ENCODE measurements at places on chromosomes 11 and 22.
A peak's percentile ranks its signal among the peaks of the same experiment; 100 is the strongest.

GRCh38 chr11:587978-588380 is 11.7 kb downstream of the PHRF1 start:
- peak; percentile 67 for DNase-seq

- DNase-seq: no peak
These were observed 191.7 kb downstream of the TBC1D22A start for GRCh38 chr22:46953968-46954765.

DNA sequence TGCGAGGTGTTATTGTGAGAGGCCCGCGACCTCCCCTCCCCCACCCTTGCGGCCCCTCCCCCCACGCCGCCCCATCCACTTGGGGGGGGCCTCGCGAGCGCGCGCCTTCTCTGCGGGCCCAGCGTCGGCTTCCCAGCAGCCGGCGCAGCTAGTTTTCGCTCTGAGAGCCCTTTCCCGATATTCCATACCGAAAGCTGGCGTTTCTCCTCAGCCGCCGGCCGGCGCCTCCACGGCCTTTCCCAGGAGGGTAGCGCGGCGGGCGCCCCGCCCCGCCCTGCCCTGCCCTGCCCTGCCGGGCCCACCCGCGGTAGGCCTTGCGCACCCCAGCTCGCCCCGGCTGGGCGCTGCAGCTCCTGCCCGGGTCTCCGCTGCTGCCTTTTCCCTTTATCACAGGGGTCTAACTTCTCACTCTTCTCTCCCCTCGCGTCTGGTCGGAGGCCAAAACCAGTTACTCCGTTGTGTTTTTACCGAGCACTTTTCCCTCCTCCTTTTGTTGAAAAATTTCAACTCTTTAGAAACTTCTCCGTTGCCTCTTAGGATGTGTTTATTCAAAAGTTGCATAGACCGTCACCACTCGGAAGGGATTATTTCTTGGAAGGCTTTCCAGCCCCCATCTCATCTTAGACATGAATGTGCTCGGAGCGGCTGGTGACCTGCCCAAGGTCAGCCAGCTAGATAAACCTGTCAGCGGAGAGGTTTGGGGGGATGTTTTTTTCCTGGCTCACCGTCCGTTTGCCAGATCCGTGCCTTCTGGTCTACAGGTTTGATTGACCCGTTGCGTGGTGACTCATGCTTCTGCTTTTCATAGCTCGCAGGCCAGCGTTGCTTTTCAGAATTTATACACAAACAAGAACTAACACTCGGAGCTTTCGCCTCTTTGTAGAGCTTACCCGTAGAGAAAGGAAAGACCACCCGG is 648 bp downstream of the PAFAH1B2 start:
- peak; percentile 54 for DNase-seq

DNA sequence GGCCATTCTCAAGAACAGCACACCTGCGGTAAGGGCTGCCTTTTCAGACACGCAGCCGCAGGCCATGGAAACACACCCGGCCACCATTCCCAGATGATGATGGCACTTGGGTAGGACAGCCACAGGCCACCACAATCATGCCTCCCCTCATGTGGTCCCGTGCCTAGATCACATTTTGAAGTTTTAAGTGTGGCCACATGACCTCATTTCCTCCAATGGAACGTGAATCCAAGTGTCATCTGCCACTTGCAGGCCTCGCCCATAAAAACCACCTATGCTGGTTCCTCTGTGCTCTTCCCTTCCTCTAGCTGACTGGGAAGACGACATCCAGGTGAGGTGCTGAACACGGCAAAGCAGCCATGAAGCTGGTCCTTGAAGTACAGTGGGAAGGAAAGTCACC is 44.6 kb upstream of the SLC25A1 start:
- no peak for DNase-seq

DNA sequence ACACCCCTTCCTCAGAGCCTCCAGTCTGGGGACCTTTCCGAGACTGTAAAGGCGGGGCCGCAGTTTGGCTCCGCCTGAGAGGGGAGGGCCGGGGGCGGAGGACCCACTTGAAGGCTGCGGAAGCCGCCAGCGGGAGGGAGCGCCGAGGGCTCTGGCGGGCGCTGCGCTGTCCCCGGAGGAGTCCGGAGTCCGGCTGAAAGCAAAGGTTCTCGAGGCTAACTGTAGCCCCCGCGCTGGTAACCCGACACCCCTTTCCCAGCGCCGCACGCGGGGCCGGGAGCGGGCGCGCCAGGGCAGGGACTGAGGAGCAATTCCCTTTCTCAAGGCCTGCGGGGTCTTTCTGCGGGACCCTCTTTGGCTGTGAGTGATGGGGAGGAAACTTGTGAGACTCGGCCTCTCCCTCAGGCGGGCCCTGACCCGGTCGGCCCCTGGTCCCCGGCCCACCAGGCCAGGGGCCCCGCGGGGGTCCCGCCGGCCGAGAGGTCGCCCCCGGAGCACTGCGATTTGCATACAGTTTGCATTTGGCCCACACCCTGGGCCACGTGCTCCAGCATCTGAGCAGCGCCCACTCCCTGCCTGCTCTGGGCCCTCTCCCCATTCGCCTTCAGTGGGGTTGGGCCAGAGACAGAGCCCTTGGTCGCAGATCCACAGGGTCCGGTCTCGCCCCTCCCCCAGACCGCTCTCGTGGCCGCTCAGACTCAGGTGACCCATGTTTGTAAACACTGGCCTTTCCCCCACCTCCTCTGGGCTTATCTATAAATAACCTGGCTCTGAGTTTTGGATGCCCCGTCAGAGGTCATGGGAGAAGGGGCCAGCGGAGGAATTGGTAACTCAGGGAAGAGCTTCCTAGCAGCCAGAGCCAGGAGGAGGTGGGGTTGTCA is 519 bp upstream of the ART5 start:
- peak; percentile 82 for DNase-seq

- DNase-seq: no peak
These were observed 3.6 kb downstream of the PRDX5 start for GRCh38 chr11:64321533-64321932.

DNA sequence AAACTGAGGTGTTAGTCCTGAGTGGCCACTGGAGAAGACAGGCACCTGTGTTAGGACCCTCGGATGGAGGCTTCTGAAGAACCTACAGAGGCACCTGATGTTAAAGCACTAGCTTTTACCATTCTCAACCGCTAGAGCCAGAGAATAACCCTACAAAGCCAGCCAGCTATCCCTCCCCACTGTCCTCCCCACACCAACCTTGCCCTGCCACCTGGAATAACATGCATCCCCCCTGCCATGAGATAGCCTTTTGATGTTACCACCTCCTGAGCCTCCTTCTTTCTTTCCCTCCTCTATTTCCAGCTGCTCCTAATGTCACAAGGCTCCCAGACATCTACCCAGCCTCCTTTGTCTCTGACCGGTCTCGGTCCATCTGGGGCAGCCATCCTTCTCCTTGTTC is 28.1 kb downstream of the COMMD9 start:
- no peak for DNase-seq

DNA sequence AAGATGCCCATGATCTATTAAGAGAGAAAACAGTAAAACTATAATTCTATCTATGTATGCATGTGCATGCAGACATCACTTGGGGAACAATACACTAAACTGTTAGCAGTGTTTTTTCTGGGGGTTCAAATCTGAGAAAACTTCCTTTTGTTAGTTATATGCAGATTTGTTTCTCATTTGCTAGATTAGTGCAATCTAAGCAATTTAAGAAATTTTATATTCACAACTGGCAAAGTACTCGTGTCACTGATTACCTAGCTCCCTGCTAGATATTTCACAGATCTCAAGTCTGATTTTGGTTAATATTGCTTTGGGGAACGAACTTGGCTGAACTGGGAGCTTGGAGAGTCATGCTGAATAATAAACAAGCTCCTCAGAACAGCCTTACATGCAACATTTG is 14.9 kb upstream of the OSBP start:
- DNase-seq: no peak

DNA sequence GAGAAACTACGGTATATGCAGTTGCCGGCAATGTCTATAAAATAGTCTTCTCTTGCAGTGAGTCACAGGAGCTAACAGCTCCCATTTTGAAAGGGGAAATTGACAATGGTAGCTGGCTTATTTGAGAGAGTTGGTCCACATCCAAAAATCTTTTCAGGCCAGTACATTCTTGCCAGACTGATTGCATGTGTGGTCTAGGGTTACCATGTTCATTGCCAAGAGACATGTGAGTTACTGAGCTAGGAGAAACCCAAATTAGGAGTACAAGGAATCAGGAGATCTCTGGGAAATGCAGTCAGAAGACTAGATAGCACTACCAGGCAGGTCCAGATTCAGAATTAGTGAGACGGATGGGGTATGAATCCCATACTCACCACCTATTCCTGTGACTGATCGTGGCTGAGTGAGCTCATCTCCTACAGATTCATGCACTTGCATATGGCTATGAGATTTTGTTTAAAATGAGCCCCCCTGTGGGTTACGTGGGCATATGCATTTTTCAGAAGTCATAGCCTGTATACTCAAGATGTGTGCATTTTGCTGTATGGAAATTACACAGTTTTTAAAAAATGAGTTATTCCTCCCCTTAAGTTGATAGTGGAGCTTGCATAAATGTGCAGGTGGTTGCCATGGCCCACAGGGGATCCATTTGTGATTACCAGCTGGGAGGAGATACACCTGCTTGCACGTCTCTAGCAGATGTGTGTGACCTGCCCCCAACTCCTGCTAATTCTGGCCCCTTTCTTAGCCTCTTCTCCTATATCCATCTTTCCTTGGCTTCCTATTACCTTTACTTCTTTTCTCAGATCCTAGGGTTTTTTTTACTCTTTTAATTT is 102.7 kb downstream of the COMMD9 start:
- no peak for DNase-seq

GRCh38 chr22:46829117-46829891 is 66.9 kb downstream of the TBC1D22A start:
- DNase-seq: no peak

- DNase-seq: no peak
These were observed 113.8 kb upstream of the SORL1-AS1 start for GRCh38 chr11:121566279-121567168.

DNA sequence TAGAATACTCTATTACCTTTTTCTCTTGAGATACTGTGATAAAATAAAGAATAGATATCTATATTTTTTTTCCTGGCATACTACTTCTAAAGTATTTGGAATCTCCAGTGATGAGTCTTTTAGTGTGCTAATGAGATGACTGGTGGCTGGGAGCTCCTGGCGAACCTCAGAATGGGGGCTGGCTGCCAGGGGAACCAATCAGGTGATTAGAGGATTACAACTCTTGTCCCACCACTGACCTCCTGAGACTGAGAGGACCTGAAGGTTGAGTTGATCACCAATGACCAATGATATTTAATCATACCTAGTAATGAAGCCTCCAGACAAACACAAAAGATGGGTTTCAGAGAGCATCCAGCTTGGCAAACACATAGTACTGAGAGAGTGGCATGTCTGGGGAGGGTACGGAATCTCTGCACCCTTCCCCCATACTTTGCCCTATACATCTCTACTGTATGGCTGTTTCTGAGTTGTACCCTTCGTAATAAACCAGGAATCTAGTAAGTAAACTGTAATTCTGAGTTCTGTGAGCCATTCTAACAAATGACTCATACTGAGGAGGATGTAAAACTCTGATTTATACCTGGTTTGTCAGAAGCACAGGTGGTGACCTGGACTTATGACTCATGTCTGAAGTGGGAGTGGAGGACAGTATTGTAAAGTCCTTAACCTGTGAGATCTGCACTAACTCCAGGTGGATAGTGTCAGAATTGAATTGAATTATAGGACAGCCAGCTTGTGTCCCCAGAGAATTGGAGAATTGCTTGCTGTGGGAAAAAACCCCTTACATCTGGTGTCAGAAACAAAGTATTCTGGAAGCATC is 325.3 kb upstream of the LRRC4C start:
- DNase-seq: no peak

- no peak for DNase-seq
These were observed 254.0 kb upstream of the NARS2 start for GRCh38 chr11:78828676-78829075.

DNA sequence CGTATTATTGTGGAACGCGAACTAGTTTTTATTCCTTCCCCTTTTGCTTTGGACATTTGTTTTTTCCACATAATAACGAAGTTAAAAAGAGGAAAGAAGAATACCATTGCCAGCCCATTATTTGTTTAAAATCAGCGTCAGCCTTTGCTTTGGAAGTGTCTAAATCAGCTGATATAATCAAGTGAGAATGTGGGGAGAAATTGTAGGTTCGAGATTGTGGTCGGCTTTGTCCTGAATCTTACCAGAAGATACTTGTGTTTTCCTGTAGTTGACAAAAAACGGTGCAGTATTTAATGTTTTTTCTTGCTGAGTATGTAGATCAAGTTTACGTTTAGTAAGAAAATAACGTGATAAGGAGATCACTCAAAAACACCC is 935 bp downstream of the ZNF143 start:
- DNase-seq: no peak

DNA sequence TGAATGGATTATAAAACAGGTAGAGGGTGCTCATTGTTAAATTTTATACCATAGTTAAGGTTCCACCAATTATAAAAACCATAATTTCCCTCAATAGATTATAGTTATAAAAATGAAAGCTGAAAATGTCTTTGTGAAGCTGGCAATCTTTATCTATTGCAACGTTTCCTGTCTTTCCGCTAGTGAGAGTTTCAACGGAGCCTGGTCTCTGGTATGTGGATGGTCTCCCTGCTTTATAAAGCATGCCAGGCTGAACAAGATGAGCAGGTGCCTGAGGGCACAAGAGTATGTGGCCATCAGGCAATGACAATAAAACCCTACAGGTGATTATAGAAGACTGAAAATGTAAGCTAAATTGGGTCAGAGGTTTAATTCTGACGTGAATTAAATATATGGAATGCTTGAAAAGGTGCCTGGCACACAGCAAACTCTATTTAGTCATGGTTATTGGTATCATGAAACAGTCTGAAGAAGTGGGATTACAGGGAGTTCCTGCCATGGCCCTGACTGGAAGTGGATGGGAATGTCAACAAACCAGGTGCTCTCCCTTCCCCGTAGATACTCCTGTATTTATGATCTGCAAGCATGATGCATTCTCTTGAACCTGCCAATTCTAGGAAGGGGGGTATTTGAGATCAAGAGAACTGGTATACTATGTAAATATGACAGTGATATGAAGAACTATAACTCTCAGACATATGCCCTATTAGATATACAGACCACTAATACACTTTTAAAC is 115.7 kb downstream of the ENTHD1 start:
- no peak for DNase-seq

DNA sequence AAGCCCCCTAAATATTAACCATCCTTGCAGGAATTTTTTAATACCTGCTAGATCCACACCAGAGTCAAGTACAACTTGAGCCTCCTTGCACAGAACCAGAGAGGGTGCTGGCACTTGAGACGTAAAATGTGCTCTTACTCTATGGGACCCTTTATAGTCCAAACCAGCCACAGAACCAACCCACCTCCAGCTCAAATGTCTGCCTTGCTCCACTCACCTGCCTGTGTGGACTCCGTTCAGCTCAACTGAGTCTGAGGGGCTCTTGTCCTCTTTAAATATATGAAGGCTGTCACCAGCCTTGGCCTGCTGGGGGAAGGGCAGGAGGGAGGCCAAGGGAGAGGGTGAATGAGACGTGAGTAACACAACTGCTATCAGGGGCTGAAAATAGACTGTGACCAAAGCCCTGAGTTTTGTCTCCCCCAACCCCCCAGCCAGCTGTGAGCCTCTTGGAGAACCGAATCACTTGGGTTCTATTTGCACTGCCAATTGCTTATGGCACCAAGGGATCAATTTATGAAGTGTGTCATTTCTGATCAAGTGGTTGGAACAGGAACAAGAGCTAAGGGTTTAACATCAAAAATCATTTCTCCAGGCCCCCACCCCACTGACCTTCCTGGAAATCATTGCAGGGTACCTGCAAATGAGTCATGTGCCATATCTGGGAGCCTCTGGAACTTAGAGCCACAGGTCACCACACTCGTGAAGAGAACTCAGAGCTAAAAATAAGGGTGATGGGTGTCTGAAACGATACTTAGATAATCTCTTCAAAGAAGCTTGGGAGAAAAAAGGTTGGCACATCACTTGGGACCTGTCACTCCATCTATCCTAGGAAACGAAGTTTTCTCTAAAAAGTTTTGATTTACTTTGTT is at the start of gene CSRP3:
Gene CSRP3, minus strand, starts transcription at position 247 of the 869 bp plus-strand sequence. CDS start 9,535 bp downstream, outside the sequence.
- DNase-seq: no peak
